Cardiac fibroblast (primary cell): ENCODE measurements at places on chromosomes 7 and 10.

- DNase-seq, result no peak
These were observed 19.7 kb downstream of the ESYT2 start for GRCh38 chr7:158809596-158809995.

DNA sequence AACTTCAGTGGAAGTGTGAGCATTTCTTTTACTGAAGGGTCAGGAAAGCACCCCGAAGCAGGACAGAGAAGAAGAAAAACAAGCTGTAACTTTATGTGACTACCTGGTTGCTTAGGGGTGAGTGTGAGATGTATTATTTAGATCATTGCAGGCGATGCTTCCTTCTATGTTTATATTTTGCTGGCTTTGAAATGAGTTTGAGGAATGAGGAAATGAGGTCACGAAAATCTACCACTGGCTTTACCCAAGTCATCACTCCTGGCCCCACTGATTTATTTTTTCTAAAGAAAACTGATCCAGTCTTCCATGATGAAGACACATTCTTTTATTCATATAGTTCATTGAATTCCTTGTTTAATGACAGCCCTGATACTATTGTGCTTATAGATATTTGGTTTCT is 716.6 kb upstream of the FZD8 start:
- DNase-seq, result no peak

DNA sequence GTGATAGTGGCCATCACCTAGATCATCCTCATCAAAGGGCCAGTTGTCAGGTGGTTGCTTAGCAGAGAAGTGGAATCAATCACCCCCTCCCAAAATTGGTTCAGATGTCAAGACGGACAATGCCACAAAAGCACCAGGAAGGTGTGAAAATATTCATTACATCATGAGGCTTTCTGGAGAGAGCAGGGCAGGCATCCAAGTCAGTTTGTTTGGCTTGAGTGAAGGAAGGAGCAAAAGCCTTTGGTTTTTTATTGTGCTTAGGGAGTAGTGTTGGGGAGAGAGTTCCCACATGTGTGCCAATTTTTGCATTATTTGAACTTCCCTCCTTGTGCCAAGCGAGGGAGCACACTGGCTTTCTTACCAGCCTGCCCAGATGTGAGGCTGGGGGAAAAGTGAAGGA is 1082.9 kb downstream of the LRMDA start:
- no peak for DNase-seq

- peak; percentile 8 for DNase-seq
These were observed 64.1 kb downstream of the DOCK1 start for GRCh38 chr10:126969310-126969709.

DNA sequence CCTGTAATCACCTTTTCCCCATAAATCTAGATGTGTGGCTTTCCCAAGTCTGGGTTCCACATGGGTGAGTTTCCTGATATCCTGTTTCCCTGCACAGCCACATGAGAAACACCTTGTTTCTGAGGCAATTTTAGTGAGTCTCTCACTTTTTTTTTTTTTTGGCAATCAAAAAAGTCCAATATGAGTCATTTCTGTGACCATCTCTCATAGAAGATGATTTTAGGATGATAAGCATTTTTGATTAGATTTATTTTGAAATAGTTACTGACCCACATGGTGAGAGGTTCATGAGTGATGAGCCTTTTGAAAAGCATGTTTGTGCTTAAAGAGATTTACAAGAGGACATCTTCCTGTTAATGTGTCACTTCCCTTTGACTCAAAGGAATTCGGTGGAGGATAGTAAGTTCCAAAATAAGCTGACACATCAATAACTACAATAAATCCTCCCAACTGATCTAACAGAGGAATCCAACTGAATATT is 464.0 kb downstream of the INHBA start:
- DNase-seq, result no peak

DNA sequence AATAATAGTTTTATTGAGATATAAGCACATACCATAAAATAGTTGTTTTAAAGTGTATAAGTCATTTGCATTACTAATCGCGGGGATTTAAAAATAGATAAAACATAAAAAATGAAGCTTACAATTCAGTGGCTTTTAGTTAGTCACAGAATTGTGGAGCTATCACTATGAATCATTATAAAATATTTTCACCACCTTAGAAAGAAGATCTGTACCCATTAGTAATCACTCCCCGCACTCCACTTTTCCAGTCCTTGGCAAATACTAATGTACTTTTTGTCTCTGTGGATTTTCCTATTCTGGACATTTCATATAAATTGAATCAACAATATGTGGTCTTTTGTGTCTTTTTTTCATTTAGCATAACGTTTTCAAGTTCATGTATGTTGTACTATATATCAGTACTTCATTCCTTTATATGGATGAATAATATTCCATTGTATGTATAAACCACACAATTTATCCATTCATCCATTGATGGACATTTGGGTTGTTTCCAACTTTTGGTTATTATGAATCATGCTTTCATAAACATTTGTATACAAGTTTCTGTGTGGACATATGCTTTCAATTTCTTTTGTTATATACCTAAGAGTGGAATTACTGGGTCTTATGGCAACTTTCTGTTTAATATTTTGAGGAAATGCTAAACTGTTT is 162.5 kb downstream of the MAGI2 start:
- no peak for DNase-seq

DNA sequence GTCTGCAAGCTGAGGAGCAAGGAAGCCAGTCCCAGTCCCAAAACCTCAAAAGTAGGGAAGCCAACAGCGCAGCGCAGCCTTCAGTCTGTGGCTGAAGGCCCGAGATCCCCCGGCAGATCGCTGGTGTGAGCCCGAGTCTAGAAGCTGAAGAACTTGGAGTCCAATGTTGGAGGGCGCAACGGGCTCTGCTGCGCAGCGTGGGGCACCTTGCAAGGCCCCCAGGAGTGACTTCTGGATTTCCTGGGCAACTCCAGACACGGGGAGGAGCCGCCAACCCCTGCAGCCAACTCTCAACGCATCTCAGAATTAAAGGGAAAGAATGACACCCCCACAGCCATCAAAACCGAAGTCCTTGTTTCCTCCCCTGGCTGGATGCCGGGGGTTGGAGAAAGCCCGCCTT is 18.8 kb upstream of the PROSER2 start:
- no peak for DNase-seq

DNA sequence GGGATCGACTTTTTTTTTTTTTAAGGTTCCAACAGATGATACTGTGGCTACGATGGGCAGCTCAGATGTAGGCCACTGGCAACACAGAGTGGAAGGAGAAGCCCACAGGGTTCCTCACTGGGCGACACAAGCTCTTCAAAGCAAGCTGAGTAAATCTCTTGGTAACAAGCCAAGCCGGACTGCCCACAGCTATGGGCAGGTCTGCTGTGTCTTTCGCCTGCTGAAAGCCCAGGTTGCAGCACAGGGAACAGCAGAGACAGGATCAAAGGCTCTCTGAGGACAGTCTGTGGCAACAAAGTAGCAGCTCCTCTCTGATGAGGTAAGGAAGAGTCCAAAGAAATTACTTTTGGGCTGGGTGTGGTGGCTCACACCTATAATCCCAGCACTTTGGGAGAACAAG is 83.6 kb downstream of the KCNMA1 start:
- DNase-seq, result no peak

- DNase-seq, result no peak
These were observed 461.1 kb downstream of the ZNF33B start for GRCh38 chr10:42177077-42177792.

GRCh38 chr7:69002416-69002815 is 595.9 kb upstream of the AUTS2 start:
- peak; percentile 50 for DNase-seq

- DNase-seq, result no peak
These were observed 86.1 kb upstream of the IGFBP3 start for GRCh38 chr7:46007194-46007593.

DNA sequence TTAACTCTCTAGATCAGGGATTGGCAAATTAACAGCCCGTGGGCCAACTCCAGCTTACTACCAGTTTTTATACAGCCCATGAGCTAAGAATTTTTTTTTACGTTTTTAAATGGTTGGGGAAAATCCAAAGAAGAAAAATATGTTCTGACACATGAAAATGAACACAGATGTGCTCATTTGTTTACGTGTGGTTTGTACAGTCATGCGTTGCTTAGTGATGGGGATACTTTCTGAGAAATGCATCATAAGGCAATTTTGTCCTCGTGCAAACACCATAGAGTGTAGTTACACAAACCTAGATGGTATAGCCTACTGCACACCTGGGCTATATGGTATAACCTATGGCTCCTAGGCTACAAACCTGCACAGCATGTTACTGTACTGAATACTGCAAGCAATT is 8.3 kb upstream of the SMKR1 start:
- DNase-seq, result peak; percentile 93

DNA sequence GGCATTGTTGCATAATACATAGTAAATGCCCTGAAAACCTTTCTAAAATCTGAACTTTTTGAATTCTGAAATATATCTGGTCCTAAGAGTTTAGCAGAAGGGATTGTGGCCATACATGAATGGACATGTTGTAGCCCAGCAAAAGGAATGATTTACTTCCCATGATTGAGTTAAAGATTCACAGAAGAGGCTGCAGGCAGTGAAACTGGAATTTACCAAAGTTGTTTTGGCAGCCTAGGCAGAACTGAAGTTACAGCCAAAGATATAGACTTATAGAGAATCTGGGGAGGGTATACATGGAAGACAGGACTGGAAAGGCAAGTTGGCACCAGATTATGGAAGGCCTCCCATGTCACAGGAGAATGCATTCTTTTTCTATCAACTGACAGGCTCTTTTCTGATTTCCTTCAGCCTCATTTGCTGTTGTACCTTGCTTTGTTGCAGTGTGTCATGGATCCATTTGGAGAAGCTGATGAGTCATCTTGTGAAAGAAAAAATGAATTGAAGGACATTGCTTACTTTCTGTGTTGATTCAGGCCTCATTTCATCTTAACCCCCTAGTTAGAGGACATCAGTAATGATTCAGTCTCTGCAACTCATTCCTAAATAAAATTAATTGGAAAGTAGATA is 356.2 kb upstream of the LRGUK start:
- DNase-seq, result peak; percentile 56

- no peak for DNase-seq
These were observed 66.9 kb upstream of the SEMA3A start for GRCh38 chr7:84261509-84261908.

DNA sequence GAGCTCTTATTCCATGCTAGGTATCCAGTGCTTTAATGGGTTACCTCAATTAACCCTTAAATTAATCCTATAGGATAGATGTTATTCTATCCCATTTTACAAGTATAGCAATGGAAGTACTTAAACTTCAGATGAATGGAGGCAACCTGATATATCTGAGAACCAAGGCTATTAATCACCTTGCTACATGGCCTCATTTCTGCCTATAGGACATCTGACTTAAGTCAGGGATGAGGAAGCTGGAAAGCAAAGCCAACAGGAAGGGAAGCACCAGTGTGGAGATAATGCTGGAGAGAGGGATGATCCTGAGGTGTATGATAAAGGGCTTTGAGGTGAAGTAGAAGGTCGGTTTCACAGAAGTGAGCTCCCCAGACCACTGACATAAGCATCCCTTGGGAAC is 132.3 kb downstream of the CHN2 start:
- no peak for DNase-seq

- peak; percentile 70 for DNase-seq
These were observed 704 bp upstream of the ERLIN1 start for GRCh38 chr10:100186253-100187212.

- DNase-seq, result peak; percentile 84
These were observed 86.7 kb upstream of the ADRB1 start for GRCh38 chr10:113957013-113957412.

GRCh38 chr10:95375418-95375817 is 84.6 kb upstream of the PDLIM1 start:
- DNase-seq, result no peak

GRCh38 chr10:1515780-1516491 is 221.4 kb downstream of the ADARB2 start:
- DNase-seq, result no peak

DNA sequence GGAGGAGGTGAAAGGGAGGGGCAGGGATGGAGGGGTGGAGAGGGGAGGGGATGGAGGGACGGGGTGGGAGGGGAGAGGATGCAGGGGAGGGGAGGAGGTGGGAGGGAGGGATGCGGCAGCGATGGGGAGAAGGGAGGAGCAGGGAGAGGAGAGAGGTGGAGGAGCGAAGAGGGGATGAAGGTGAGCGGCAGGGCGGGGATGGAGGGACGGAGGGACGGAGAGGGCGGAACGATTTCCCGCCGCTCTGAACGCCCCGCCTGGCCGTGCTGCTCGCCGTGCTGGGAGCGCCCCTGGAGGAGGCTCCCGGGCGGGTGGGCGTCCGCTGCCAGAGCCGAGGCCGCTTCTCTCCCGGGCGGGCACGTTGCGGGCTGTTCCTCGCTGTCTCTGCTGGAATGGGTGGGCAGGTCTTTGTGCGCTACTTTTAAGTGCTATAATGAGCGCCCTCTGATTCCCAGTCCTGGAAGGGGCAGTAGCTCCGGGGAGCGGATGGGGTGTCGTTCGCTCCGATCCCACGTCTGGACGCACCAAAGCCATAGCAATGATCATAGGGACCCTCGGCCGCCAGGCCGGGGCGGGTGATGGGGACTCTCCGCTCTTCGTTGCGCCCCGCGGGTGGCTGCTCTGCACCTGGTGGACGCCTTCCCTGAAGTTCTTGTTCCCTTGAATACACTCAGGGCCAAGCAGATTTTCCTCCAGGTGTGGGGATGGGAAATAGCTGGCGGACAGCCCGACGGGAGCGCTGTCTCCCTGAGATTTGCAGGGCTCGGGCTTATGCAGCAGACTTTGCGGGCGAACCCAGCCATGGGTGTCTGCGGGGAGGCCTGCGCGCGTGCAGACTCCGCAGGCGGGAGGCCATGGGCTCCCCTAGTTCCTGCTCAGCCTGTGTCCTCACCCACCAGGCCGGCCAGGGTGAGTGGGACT is 81.1 kb upstream of the CPXM2 start:
- no peak for DNase-seq

DNA sequence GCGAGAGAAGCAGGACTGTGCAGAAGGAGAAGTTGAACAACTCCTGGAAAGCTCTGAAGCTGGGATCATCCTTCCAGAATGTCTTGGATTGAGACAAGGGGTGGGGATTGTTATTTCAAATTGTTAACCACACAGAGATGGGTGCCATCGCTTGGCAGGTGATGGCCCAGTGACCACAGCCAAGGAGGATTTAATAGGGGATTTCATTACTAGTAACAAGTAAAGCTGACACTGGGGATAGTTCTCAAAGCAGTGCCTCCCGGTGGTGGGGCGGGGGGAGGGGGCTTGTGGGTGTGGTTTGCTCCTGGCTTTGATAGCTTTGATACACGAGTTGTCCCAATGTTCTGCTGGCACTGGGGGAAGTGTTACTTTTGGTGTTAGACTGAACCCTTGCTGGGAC is 59.2 kb downstream of the ZNF503 start:
- no peak for DNase-seq

- DNase-seq, result no peak
These were observed 5.3 kb downstream of the CLDN15 start for GRCh38 chr7:101232141-101232850.

GRCh38 chr7:132690174-132690573 is 113.9 kb upstream of the PLXNA4 start:
- no peak for DNase-seq

GRCh38 chr7:156472267-156472666 is 168.3 kb upstream of the RNF32 start:
- DNase-seq, result no peak
